ENCODE measurements at places on chromosomes 13 and 19. TPM values are rescaled to one million over a fixed set of nuclear protein-coding genes. Genes with fewer than 3 reads are reported as not detected.
A peak's percentile ranks its signal among the peaks of the same experiment; 100 is the strongest.

The ZNF556 gene
- 0.76 TPM for total RNA-seq

The ZNF296 gene
- total RNA-seq, result 2.1 TPM

DNA sequence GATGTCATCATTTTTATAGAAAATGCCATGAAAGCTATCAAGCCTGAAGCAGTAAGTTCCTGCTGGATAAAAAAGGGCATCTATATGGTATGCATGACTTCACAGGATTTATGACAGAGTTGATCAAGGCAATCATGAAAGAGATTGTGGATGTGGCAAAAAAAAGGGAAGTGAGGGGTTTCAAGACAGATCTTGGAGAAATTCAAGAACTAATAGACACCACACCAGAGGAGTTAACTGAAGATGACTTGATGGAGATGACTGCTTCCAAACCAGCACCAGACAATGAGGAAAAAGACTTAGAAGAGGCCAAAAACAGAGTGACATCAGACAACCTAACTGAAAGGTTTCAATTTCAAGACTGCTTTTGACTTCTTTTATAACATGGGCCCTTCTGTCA lies 691.1 kb upstream of the SLC10A2 start:
- H3K4me1 ChIP-seq, result no peaks in the 10 kb centered on the region
- H3K36me3 ChIP-seq, result no peaks in the 10 kb centered on the region
- no peak overlapping the region for H3K27ac ChIP-seq
- no peak overlapping the region for H3K4me3 ChIP-seq
- no peaks in the 10 kb centered on the region for H3K27me3 ChIP-seq
- no peak for DNase-seq

The TMEM38A gene
- 5.8 TPM for total RNA-seq

- no peak overlapping the region for H3K27ac ChIP-seq
- no peaks in the 10 kb centered on the region for H3K4me1 ChIP-seq
- DNase-seq, result no peak
- no peaks in the 10 kb centered on the region for H3K27me3 ChIP-seq
Observed at GRCh38 chr13:21884965-21885567, 214.2 kb downstream of the FGF9 start.

The USP12 gene
- 27.5 TPM for total RNA-seq

DNA sequence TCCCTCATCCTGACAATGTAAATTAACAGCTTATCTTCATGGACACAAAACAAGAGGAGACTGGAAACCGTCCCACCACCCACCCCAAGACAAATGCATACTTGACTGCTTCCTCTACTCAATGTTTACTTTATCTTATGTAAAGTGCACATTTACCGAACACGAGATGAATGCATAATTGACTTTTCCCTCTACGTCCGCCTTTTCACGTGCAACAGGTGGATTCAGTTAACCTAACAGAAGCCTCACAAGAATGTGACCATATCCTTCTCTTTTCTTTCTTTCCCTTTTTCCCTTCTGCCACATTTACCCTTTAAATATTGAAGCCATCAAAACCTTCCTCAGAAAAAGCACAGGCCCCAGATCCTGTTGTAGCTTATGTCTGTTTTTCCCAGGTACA lies 468.0 kb downstream of the UQCRFS1 start:
- H3K27me3 ChIP-seq, result no peaks in the 10 kb centered on the region
- H3K27ac ChIP-seq, result no peak overlapping the region
- DNase-seq, result no peak
- no peaks in the 10 kb centered on the region for H3K36me3 ChIP-seq

GRCh38 chr13:112767506-112768471 lies 78.0 kb downstream of the ATP11A start:
- no peak for DNase-seq
- H3K4me3 ChIP-seq, result no peak overlapping the region
- H3K4me1 ChIP-seq, result no peaks in the 10 kb centered on the region
- H3K36me3 ChIP-seq, result no peaks in the 10 kb centered on the region

The NUDT19 gene
- 11.7 TPM for total RNA-seq

DNA sequence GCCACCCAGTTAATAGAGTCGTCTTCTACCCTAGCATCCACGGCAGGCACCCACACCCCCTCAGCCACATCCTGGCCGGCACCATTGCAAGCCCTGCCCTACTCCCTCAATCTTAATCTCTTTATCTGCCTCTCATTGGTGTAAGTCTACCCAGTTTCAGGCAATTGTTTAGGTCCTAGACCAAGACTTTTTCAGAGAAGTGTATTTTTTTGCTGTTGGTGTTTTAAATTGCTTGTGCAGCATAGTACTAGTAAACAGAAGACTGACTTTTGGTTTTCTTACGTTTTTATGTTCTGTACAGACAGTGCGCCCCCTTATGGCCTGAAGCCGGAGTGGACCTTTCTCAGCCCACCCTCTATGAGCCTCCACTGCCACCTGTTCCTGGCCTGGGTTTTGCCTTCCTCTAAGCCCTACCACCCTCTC lies 2.3 kb upstream of the LCP1 start:
- DNase-seq, result no peak
- no peak overlapping the region for H3K4me3 ChIP-seq
- H3K27me3 ChIP-seq, result no peaks in the 10 kb centered on the region
- no peaks in the 10 kb centered on the region for H3K36me3 ChIP-seq
- H3K4me1 ChIP-seq, result no peaks in the 10 kb centered on the region

- H3K4me1 ChIP-seq, result no peaks in the 10 kb centered on the region
- H3K36me3 ChIP-seq, result no peaks in the 10 kb centered on the region
- H3K27me3 ChIP-seq, result no peaks in the 10 kb centered on the region
- no peak overlapping the region for H3K4me3 ChIP-seq
- no peak overlapping the region for H3K27ac ChIP-seq
- DNase-seq, result no peak
Observed at GRCh38 chr13:111372651-111373425, 52.4 kb downstream of the TEX29 start.

DNA sequence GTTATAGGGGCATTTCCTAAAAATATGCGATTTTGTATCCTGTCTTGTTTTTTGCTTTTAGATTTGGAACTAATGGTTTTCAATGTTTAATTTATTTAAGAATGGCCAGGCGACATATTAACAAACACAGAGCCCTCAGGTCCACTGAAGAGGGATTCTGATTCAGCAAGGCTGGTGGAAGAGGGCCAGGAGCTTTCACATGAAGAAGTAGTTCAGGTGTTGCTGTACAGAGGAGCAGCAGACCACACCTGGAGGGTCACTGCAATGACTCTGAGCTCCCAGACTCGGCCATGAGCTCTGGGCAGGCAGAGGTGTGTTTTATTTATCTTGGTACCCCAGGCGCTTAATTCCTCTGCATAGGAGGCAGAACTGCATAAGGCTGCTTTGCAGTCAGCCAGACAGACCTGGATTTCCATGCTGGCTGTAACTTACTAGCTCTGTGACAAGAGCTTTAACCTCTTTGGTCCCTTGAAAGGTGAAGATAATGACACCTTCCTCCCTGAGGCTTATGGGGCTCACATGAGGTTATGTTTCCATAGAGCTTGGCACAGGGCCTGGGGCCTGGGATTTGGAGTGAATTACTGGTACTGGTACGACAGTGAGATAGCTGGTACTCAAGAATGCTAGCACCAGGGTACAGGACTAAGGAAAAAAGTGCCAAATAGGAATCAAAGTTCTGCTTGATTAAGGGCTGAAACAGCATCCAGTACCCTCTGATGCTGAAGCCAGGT lies 184.7 kb downstream of the OXGR1 start:
- H3K27ac ChIP-seq, result no peak overlapping the region
- no peaks in the 10 kb centered on the region for H3K27me3 ChIP-seq
- no peak for DNase-seq
- H3K4me3 ChIP-seq, result no peak overlapping the region

The UNC13A gene
- total RNA-seq, result 2.2 TPM

DNA sequence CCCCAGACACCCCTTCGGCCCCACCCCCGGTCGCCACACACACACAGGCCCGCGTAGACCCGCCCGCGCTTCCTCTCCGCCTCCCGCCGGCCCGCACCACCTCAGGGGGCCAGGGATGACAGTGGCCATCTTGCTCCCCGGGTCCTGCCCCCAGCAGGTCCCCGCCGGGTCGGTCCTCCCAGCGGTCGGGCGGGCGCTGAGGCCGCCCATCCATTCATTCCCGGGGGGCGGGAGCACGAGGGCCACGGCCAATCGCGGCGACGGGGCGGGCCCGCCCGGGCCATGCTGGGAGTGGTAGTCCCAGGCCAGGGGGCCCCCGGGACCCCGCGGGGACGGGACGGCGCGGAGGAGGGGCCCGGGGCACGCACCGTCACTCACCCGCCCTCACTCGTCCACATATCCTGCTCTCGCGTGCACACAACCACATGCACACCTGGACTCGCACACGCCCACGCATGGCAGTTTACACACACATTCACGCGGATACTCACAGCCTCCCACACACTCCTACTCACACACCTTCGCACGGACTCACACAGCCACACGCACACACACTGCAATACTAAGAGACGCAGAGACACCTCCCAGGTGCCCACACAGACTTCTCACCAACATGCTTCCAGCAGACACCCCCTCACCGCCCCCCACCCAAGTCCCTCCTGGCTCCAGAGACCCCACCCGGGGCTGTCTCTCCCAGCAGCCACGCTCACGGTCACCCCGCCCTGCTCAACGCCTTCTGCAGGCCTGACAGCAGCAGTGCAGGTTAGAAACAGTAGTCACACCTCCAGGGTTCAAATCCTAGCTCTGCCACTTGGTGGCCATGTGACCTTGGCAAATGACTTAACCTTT lies at the start of gene DPF1:
TSS of gene DPF1 (minus strand) at position 209 of the 849 bp plus-strand sequence. CDS start at position 129, 80 bp downstream.
- H3K4me3 ChIP-seq, result peak within 1 kb of the TSS; percentile 74
- no peak for DNase-seq
- no peaks in the 10 kb centered on the region for H3K36me3 ChIP-seq

All from kidney (tissue), 22 donors.